ENCODE measurements at places on chromosomes 11 and 22.

GRCh38 chr11:102267609-102268008 lies 49.7 kb upstream of the BIRC3 start:
- DNase-seq = no peak

GRCh38 chr11:132627981-132628380 lies 904.3 kb downstream of the OPCML start:
- no peak for DNase-seq

DNA sequence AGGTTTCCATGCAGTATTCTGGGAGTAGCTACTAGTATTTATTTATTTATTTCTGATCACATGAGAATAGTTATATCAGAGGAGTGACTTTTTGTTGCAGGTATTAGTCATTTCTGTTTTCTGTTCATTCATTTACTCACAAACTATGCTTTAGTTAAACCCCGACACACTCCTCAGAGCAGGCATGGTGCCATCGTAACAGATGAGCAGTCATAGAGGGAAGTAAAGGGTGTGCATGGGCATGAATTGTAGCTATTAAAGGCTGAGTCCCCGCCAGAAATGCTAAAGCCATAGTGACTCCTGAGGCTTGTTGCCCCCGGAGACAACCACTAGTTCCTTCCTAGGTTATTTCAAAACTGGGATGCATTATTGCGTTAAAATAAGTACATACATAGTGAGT lies 10.6 kb downstream of the JHY start:
- DNase-seq = no peak

GRCh38 chr11:80702264-80702663 lies 1261.4 kb upstream of the TENM4 start:
- DNase-seq = no peak

DNA sequence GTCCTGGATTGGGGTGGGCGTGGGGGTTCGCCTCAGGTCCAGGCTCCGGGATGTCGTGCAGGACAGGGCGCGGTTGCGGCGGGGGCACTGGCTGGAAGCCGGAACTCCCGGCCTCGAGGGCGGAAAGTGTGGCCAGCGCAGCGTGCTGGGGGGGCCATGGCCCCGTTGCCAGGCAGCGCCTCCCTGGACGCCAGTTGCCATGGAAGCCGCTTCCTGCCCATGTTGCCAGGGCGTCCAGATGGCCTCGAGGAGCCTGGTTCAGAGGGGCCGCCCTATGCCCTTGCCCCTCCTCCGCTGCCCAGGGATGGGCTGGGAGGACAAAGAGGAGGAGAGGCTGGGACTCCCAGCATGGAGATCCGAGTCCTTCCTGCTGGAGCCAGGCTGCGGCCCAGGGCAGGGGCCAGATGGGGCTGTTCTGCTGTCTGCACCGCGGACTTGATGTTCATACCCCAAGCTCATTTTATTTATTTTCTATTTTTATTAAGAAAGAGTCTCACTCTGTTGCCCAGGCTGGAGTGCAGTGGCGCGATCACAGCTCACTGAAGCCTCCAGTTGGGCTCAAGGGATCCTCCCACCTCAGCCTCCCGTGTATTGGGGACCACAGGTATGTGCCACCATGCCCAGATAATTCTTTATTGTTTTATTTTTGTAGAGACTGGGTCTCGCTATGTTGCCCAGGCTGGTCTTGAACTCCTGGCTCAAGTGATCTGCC lies 4.6 kb upstream of the CCDC188 start:
- DNase-seq = no peak

- DNase-seq = no peak
Observed at GRCh38 chr22:19062139-19062942, 59.9 kb downstream of the DGCR2 start.

DNA sequence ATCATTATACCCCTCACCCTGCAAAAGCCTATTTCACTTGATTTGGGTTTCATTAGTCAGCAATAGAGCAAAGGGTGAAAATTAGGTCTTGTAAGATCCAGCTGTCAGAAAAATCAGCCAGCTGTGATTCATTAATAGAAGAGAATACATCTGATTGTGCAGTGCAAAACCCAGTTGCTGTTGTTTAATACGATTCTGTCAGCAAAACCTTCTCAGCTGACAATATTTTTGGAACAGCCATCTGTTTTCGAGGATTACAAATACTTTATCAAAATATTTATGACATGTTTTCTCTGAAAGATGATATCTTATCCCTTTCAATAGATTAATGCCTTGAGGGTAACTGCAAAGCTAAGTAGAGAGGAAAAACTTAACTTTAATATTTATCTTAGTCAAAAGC lies 1354.0 kb upstream of the RAG2 start:
- DNase-seq = no peak

DNA sequence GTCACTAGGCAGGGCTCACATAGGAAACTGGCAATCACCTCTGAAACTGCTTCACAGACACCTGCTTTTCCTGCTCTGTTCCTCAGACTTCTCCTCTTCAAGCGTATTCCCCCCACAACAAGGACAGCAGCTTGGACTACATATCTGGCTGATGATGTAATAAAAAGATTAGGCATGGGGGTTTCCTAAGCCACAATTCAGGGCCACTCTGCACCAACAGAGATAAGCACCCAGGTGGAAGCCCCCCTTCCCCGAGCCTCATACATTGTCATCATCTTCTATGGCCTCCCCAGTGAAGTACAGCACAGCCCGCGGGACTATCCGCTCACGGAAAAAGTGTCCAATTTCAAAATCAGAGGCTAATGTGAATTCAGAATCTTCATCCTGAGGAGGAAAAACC lies 25.0 kb upstream of the PHLDA2 start:
- DNase-seq = no peak

GRCh38 chr11:72789493-72790131 lies 4.2 kb downstream of the STARD10 start:
- no peak for DNase-seq

GRCh38 chr11:22699388-22699787 lies 33.0 kb downstream of the GAS2 start:
- no peak for DNase-seq

- DNase-seq = no peak
Observed at GRCh38 chr11:103536335-103536722, 427.1 kb downstream of the DYNC2H1 start.

- no peak for DNase-seq
Observed at GRCh38 chr22:32900886-32901635, 99.6 kb downstream of the TIMP3 start.

DNA sequence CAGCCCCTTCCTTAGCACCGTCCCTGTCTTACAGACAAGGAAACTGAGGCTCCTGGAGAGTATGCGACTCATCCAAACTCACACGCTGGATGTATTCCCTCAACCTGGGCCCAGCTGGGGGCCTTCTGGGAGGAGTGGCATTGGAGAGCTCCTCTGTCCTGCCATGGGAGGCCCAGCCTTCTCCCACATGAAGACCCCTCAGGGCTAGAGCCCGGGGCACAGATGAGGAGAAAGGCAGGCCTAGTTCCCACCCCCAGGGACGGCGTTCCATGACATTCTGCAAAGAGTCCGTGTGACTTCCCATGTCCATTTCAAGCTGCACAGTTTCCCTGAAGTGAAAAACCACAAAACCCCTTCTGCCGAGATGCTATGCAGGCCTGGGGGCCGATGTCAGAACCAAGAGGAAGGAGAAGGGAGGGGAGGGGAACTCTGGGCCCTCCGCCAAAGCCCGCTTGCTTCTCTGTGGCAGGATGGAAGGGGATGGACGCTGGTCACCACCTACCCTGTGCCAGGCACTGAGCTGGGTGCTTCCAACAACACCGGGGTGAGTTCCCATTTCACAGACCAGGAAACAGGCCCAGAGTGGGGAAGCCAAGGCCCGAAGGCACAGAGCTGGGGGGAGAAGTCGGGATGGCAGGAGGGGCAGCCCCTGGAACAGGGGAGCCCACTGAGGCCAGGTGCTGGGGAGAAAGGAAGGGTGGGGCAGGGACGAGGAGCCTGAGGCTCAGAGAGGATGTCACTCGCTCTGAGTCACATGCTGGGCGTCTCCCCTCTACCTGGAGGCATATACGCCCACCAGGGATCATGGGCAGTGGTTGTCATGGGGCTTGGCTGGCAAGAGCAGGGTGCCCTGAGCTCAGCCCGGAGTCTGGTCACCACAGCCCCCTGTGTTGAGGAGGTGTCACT lies 15.7 kb downstream of the RAC2 start:
- peak; percentile 54 for DNase-seq

GRCh38 chr11:69012092-69013008 lies 696 bp downstream of the MRGPRF start:
- no peak for DNase-seq

GRCh38 chr22:24901448-24901847 lies 45.0 kb downstream of the LHFPL7 start:
- DNase-seq = no peak

DNA sequence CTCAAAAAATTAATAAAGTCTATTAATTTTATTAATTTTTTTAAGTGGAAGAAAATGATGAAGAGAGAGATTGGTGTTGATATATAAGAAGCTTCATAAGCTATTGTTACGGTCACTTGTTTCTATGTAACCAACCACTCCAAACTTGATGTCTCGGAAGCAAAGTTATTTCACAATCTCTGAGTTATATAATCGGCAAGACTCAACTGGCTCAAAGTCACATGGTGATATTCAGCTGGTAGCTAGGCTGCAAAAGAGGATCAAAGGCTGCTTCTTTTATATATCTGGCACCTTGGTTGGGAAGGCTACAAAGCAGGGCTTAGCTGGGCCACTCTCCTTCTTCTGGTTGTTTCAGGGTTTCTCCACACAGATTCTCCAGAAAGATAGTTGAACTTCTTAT lies 245.1 kb upstream of the ARHGAP42 start:
- DNase-seq = no peak

- no peak for DNase-seq
Observed at GRCh38 chr11:84719935-84720577, 907.1 kb downstream of the DLG2 start.

DNA sequence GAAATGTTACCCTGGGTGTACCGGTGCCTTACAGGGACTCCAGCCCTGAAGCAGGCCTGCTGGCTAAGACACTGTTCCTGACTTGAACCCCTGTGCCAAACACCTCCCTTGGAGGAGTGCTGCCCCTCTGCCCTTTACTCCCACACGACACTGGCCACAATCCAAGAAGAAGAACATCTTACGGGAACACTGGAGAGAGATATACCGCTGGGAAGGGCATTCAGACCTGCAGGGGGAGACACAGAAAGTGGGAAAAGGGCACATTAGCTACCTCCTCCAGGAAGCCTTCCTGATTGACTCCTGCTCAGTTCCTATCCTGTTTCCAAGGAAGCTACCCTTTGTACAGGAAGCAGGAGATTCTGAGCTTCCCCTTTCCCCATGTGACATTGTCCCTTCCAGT lies 18.7 kb downstream of the TMPRSS13 start:
- no peak for DNase-seq

- DNase-seq = no peak
Observed at GRCh38 chr11:134932761-134933160, 520.7 kb upstream of the B3GAT1 start.

GRCh38 chr22:28983788-28984441 lies 77.7 kb downstream of the C22orf31 start:
- no peak for DNase-seq

DNA sequence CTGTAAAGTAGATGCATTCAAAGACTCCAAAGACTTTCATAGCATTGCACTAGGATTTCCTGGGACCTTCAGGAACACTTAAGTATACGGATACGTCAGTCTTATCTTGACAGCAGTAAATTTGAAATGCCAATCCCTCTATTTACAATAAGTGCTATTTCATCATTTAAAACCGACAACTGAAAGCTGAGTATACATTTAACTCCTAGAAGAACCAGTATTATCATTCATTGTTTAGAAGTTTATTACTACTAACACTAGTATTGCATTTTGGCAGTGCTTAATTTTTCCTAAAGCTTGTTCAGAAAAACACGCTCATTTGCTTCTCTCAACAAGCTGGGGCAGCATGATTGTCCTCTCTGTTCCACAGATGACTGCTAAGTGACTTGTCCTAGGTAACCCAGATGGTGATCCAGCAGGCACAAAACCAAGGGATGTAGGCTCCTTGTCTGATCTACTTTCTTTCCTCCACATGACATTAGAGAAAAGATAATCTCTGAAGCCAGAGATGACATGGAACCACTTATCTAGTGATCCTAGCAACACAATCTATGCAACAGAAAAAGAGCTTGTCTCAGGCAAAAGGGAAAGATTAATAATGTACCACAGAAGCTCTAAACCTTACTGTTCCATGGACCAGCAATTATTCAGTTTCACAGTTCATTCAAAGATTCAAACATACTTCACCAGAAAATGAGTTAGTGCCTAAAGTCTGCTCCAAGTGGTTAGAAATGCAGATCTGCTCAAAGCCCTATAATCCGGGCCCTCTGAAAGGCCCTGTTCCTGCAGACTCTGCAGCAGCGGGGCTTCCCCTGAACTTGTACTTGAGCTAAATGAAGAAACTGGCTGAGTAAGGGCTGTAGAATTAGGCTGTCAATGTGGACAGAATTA lies 5.2 kb downstream of the MAML2 start:
- peak; percentile 54 for DNase-seq

DNA sequence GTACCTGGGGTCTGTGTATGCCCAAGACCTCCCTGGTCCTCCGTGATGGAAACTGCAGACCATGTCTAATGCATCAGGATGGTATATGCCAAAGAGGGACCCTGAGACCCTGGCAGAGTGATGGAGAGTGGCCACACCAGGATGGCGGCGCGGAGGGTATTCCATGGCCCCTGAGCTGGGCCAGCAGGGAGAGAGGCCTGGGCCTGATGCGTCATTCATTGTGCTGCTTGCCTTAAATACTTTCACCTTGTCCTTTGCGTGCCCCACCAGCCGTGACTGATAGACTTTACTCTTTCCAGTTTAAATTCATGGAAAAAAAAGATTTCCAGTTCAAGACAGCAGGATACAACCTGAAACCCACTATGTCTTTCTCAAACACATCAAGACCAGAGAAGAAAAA lies 5.6 kb upstream of the NDUFV1 start:
- no peak for DNase-seq

GRCh38 chr11:82631722-82632630 lies 101.7 kb downstream of the FAM181B start:
- DNase-seq = no peak

GRCh38 chr22:37427711-37428635 lies 694 bp upstream of the ELFN2 start:
- no peak for DNase-seq

DNA sequence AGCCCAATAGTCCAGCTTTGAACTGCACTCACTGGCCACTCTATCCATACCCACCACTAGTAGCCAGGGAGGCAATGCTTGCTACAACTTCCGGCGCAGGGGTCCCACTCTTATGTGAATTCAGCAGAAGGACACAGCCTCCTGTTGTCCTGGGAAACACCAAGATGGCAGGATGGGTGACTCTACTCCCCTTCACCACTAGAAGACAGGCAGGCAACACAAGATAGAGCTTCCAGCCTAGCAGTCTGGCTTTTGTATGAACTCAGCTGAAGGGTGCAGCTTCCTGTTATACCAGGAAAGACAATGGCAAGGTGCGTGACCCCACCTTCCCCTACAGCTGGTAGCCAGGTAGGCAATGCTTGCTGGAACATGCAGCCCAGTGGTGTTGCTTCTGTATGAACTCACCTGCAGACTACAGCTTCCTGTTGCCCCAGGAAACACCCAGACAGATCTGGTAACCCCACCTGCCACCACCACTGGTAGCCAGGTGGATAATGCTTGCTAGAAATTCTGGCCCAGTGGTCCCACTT lies 205.2 kb upstream of the KIRREL3 start:
- DNase-seq = no peak

Measured in activated naive CD4-positive, alpha-beta T cell treated with anti-CD3 and anti-CD28 coated beads, Interleukin-2, amount 50 U/mL, for 16 hours (primary cell).